ENCODE measurements at places on chromosomes 13 and 19.

DNA sequence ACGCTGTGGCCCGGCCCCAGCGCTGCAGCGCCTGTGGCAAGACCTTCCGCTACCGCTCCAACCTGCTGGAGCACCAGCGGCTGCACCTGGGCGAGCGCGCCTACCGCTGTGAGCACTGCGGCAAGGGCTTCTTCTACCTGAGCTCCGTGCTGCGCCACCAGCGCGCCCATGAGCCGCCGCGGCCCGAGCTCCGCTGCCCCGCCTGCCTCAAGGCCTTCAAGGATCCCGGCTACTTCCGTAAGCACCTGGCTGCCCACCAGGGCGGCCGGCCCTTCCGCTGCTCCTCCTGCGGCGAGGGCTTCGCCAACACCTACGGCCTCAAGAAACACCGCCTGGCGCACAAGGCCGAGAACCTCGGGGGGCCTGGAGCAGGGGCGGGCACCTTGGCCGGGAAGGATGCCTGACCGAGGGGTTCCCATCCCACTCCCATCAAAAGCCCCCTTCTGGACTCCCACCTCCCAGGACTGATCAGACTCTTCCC is 7.9 kb downstream of the ZNF784 start:
- no peak for DNase-seq

GRCh38 chr13:60646620-60647019 is 249.6 kb downstream of the TDRD3 start:
- DNase-seq: no peak

- DNase-seq: no peak
Observed at GRCh38 chr13:38785490-38785889, 98.6 kb downstream of the FREM2 start.

- DNase-seq: no peak
Observed at GRCh38 chr13:91146601-91147000, 200.9 kb upstream of the MIR17HG start.

DNA sequence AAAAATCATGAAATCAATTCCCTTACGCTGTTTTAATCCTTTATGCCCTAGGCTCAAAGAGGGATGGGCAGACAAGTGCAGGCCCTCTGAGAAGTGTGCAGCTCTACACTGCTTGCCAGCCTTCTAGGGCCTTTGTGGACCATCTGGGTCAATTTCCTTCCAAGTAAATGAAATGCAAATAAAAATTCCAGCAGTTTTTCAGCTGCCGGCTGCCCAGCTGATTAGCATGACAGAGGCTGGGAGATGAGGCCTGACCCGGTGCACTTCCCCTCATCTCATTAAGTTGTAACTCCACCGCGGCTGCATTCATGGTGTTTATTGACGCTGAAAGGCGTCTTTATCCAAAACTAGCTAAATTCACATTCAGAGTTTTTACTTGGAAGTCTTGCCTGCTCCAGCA is 47.5 kb upstream of the GSX1 start:
- DNase-seq: no peak

GRCh38 chr13:50365408-50366391 is 350.5 kb downstream of the KCNRG start:
- no peak for DNase-seq

- no peak for DNase-seq
Observed at GRCh38 chr13:35995136-35995535, 136.0 kb downstream of the DCLK1 start.

- peak; percentile 34 for DNase-seq
Observed at GRCh38 chr13:107864543-107865317, 350.6 kb downstream of the LIG4 start.

DNA sequence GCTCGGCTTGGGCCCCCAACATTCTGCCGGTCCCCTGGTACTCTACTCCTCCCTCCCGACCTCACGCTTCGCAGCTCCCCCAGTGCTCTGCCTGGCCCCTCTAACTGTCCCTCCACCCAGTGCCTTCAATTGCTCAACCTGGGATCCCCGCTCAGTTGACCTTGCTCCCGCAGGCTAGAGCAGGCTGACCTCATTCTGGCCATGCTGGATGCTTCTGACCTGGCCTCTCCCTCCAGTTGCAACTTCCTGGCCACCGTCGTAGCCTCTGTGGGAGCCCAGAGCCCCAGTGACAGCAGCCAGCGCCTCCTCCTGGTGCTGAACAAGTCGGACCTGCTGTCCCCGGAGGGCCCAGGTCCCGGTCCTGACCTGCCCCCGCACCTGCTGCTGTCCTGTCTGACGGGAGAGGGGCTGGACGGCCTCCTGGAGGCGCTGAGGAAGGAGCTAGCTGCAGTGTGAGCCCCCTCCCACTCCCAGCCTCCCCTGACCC is 3.6 kb downstream of the GTPBP3 start:
- no peak for DNase-seq

- DNase-seq: no peak
Observed at GRCh38 chr19:31171936-31172335, 177.3 kb downstream of the TSHZ3 start.

DNA sequence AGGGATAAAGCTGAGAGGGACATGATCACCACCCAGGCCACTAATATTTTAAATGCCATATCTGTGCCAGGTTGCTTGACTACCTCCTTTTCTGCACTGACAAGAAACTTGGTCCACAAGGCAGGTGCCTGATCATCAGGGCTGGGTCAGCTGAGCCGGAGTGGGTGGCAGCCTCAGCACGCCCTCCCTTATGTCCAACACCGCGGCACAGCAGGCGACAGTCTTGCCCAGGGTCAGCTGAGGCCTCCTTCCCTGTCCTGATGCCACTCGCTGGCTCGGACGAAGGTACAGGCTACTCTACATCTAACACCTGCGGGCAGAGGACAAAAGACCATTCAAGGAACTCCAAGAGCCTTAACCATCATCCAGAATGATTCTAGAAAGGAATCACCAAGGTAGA is 16.9 kb downstream of the ZC3H4 start:
- DNase-seq: no peak

DNA sequence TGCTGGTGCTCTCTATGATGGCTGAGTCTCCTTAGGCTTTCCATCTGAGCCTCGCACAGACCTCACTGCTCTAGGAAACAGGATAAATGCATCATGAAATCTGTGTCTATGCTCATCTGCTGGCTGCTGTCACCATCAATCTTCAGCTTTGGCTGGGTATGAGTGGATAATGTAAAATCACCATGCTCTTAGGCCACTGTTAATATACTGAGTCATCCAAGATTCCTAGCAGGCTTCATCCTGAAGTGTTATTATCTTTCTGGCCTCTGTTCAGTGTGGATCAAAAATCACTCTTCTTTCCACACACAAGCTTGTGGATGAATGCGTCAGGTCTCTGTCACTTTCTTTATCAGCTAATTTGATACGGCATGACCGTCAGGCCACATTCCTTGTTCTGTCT is 317.4 kb downstream of the NALCN start:
- no peak for DNase-seq

DNA sequence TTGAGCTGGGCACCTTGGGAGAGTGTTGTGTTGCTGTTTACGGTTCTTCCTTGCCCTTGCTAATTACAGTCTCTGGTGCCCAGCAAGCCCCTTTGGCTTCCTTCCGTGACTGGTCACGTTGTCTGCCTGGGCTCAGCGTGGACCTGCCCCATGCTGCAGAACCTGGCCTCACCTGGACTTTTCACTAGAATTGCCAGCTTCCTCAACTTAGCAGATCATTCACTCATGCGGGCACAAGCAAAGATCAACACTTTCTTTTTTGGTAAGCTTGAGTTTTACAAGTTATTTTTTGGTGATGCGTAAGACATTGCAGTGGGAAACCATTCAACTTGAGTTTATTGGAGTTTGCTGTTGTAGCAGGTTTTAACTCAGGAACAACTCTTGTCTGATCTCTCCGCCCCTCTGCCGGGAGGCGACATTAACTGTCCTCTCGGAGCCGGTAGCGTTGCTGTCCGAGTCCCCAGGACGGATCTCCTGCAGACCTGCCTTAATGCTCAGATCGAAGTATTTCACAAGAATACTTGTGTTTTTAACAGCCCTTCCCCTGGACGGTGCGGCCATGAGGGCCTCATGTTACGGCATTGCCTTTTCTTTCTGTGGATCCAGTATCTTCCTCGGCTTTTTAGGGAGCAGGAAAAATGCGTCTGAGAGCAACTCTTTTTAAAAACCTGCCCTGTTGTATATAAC is 15.7 kb upstream of the TEX29 start:
- no peak for DNase-seq

GRCh38 chr19:45103508-45104319 is 10.7 kb downstream of the PPP1R37 start:
- no peak for DNase-seq

DNA sequence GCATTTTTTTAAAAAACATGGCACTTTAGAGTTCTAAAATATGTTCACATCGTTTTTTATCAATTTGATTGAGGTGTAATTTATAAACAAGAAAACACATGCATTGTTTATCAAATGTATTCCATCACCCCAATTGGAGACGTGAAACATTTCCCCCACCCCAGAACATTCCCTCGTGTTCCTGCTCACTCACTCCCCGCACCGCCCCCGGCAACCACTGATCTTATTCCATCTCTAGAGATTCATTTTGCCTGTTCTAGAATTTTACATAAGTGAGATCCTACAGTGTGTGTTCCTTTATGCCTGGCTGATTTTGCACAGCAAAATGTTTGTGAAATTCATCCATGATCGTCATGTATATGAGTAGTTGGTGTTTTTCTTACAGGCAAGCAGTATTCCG is 50.5 kb upstream of the KCTD15 start:
- no peak for DNase-seq

GRCh38 chr13:73861136-73861535 is 273.1 kb downstream of the KLF12 start:
- DNase-seq: no peak
